Chondrocyte (in vitro differentiated cells): ENCODE measurements at places on chromosomes 1 and 21. TPM values are rescaled to one million over a fixed set of nuclear protein-coding genes. Genes with fewer than 3 reads are reported as not detected.

DNA sequence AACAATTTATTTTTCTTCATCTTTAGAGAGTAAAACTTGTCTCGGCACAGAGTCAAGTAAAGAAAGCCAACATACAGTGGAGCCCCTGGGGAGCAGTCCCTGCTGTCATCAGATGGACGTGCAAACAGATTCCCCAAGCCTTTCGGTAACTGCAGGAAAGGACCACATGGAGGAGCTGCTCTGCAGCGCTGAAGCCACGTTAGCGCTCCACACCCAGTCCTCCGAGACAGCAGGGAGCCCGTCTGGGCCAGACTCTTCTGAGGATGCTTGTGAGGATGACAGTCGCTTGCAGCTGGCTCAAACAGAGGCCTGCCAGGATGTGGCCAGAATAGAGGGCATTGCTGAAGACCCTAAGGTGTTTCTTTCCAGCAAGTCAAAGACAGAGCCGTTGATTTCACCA lies 77.1 kb upstream of the SCCPDH start:
- DNase-seq: no peak

- no peak for DNase-seq
Measured at GRCh38 chr1:67496329-67496728, 66.1 kb upstream of the SERBP1 start.

GRCh38 chr1:35030338-35030737 lies 1.4 kb downstream of the ZMYM6 start:
- no peak for DNase-seq

DNA sequence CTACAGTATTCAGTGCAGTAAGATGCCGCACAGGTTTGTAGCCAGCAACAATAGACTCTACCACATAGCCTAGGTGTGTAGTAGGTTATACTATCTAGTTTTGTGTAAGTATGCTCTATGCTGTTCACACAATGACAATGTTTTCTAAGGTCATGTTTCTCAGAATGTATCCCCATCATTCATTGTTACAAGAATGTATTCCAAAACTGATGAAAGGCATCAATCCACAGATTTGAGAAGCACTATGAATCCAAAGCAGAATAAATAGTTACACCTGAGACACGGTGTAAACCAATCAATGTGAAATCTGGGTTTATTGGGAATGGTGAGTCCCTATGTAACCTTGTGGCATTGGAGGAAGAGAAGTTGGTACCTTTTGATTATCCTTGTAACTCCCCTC lies 54.5 kb upstream of the MARK1 start:
- DNase-seq: no peak

DNA sequence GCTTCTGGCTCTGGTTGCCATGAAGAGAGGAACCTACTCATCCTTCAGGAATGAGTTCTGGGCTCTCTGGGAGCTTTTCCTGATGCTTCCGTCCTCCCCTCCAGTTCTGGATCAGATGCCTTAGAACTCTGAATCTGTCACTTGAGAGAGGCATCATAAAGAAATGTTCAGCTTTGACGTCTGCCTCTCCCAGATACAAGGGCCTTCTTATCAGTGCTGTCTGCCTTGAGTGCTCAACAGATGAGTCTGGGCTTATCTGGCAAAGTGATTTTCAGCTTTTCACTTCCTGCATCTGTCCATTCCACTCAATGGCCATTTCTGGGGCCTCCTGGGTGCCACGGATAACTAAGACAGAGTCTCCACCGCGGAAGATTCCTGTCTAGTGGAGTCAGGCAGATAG lies 12.3 kb upstream of the OTUD3 start:
- DNase-seq: no peak

The RNF186 gene
- total RNA-seq: not detected in 3 replicates

DNA sequence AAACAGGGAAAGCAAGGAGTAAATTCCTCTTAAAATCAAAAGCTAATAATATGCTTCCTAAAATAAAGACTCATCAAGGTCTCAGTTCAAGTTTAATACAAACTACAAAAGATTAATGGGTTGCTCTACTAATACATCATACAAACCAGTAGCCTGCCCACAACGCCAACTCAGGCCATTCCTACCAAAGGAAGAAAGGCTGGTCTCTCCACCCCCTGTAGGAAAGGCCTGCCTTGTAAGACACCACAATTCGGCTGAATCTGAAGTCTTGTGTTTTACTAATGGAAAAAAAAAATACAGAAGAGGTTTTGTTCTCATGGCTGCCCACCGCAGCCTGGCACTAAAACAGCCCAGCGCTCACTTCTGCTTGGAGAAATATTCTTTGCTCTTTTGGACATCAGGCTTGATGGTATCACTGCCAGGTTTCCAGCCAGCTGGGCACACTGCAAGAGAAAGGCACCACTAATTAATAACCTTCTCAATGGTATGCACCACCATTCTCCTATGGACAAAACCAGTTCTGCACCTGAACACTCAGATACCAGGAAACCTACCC lies 10.6 kb downstream of the PRDX1 start:
- no peak for DNase-seq
